ENCODE measurements at places on chromosomes 2 and 18.

DNA sequence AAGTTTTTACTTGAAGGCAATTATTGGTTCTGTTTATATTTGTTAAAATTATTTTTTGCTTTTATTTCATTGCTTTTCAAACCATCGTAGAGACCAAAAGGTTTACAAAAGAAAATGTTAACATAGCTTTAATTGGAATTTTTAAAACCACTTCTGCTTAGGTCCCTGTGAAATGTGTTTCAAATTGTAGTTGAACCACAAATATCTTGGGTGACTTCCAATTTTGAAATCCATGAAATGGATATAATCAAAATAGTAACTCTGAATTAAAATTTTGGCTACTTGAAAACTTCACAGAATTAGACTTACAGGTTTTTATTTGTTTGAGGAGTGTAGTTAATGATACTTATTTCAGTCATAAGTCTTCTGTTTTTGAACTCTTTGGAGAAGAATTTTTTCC is 3.1 kb upstream of the SPAG16 start:
- no peak for DNase-seq

GRCh38 chr2:206521115-206521514 is 77.8 kb downstream of the ADAM23 start:
- DNase-seq: no peak

GRCh38 chr18:65336411-65336810 is 414.4 kb upstream of the CDH7 start:
- no peak for DNase-seq

- peak; percentile 98 for DNase-seq
Observed at GRCh38 chr2:2846332-2847208, 515.5 kb upstream of the MYT1L start.

DNA sequence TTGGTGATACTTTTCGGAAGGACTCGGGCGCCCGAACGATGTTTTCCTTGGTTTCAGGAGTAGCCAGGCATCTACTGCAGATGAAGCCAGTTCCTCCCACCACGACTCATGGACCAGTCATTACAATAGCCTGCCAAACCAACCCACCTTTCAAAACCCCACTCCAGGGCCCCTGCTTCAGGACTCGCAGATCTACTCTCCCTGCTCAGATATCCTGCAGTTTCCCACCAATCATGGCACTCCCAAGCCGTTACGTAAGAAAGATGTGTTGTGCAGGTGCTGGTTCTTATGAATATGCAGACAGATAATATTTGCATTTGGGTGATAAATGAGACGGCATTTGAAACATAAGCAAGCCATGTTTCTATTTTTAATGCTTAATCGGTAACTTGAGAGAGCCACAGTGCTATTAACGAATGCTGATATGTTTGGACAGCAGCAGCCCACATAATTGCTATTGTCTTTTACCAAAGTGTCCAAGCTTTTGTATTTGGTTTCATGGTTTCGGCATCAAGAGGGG is 3.5 kb upstream of the CYS1 start:
- peak; percentile 53 for DNase-seq

GRCh38 chr18:75132931-75133525 is 75.9 kb downstream of the PTGR3 start:
- DNase-seq: no peak

DNA sequence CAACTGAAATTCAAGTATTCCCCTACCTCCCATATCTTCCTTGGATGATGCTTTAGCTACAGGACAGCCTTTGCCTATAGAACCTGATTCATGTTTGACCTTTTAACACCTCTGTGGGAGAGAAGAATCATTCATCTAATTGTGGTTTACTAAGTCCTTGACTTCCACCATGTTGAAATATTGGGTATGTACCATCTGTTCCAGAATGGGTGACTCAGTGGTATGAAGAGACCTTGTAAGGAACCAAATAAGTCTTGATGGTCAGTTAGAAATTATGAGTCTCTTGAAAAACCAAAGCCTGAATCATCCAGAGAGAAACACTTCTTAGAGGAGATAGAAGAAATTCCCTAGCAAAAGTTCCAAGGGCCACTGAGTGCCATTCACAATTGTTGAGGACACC is 27.5 kb downstream of the STAMBP start:
- DNase-seq: no peak

DNA sequence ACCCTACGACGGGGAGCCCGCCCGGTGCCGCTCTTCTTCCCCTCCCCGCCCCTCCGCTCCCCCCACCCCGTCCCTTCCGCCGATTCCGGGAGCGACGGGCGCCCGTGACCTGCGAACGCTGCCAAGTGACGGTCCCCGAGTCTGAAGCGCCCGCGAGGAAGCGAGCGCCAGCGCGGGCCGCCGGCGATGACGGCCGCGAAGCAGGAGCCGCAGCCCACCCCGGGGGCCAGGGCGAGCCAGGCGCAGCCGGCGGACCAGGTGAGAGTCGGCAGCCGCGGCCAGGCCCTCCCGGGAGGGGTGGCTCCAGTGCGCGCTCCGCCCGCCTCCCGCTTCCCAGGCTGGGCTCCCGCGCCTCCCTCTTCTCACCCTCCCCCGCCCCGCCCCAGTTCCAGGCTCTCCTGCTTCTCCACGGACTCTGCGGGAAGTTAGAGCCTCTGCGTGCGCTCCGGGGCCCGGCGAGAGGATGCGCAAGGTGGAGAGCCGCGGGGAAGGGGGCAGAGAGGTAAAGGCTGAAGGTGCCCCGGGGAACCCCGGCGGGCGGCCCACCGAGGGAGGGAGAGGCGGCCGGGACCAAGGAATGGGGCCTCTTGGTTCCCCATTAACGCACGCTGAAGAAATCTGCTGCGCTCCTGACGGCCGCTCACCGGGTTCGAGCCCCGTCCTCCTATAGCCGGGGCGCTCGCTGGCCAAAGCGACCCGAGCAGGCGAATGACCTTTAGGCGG is 719.5 kb downstream of the DPP10 start:
- DNase-seq: no peak

DNA sequence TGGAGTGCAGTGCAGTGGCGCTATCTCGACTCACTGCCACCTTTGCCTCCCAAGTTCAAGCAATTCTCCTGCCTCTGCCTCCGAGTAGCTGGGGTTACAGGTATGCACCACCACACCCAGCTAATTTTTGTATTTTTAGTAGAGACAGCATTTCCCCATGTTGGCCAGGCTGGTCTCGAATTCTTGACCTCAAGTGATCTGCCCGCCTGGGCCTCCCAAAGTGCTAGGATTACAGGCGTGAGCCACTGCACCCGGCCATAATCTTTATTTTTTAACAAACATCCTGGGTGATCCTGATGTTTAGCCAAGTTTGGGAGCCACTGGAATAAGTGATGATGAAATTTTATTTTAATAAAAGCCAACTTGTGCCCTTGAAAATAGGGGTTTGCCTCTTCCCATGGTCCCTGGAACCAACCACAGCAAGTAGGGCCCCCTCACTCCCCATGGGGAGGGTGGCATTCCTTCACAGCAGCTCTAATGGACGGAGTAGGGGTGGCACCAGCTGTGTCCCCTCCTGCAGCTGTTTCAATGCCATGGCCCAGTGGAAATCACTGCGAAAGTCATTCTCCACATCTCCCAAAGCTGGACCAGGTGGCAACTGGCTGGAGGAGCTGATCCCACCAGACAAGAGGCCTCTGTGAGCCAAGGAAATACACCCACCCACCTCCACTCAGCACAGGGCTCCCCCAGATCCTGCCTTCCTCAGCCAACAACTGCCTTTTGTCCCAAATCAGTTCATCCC is 194.8 kb downstream of the ZFP36L2 start:
- no peak for DNase-seq

GRCh38 chr2:72572501-72572900 is 253.3 kb downstream of the EXOC6B start:
- DNase-seq: no peak

DNA sequence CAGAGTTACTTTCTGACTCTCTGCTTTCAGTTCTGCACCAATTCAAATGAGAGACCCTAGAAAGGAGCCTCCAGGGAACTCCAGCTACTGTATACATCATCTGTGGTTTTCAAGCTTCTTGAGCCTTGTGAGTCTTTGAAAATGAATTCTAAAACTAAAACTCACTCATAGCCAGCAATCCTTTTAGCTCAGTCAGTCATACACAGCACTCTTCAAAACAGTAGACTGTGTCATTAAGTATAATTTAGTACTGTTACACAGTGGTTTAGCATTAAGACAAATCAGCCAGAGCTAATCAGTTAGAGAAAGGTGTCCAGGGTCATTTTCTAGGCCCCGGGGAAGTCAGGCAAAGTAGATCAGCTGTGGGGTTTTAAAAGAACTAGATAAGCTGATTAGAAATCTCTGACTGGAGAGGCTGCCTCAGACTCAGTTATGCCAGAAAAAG is 322.1 kb upstream of the THUMPD2 start:
- DNase-seq: no peak

DNA sequence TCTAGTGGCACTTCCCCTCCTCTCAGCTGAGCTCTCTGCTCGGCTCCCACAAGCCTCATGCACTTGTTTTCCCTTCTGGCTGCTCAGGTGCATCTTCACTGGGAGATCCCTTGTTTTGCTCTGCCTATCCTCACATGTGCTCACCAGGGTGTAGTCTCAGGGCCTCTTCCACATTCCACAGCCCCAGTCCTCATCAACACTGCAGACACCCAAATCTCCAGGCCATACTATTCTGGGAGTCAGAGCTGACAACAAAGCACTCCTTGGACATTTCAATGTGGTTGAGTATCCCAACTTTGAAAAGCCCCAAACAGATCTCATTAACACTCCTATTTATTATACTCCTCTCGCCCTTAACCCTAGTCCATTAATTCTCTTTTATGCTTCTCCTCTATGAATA is 71.3 kb downstream of the CCDC93 start:
- no peak for DNase-seq

Data from SHP77 treated with DMSO at 0.1 percent for 48 hours (cell line).